ENCODE measurements at places on chromosomes 12 and 14.

GRCh38 chr14:95156161-95157047 lies 925 bp downstream of the DICER1 start:
- peak; percentile 38 for DNase-seq

DNA sequence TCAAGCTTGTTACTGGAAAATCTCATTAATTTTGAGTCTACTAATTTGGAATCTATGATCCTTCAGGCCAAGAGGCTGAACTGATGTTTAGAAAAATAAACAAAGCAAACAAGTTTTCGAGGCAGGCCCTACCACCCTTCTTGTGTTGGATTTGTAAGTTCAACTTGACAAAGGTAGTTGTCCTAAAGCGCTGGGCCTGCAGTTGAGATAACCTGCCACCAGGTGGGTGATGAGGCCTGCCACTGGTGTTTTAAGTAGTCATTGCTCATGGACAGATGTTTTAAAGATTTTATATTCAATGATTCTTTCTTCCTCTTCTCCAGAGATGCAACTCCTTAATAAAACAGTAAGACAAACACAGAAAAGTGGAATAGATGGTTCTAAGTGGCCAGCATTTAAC lies 19.4 kb downstream of the ACVRL1 start:
- DNase-seq, result peak; percentile 58

DNA sequence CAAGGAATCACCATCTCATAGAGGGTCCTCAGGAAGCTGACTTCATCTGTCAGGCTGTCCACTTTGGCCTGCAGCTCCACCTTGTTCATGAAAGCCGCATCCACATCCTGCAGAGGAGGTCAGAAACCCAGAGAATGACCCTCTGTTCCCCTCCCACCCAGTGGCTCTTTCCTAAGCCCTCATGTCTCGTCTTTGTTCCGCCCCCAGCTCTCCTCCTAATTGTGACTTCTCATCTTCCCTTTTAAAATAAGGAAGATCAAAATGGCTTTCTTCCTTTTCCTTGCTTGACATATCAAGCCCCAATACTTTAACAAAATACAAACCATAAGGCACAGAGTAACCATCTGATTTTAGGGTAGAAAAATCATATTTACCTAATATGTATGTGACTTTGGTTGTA lies 4.4 kb downstream of the KRT76 start:
- DNase-seq, result no peak

- DNase-seq, result peak; percentile 12
Measured at GRCh38 chr14:99672506-99673304, 11.4 kb upstream of the CYP46A1 start.

- DNase-seq, result no peak
Measured at GRCh38 chr14:26233118-26233517, 364.7 kb downstream of the NOVA1 start.

DNA sequence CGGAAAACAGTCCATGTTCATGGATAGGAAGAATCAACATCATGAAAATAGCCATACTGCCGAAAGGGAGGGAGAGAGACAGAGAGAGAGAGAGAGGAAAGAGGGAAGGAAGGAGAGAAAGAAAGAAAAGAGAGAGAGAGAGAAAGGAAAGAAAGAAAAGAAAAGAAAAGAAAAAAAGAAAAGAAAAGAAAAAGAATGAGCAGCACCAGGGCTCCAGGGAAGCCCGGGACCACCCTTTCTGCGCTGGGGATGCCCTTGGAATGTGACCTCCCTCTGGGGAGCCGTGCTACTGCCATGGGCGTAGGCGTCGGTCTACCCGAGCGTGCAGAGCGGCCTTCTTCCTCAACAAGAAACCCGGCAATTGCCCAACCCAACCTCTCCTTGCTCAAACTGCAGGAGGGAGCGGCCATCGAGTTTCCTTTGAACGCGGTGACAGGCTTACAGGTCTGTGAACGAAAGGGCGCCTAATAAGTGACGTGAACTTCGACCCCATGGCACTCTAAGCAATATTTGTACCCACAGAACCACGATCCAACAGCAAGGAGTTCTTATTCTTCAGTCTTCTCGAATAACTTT lies 16.9 kb downstream of the OR6S1 start:
- DNase-seq, result peak; percentile 65

DNA sequence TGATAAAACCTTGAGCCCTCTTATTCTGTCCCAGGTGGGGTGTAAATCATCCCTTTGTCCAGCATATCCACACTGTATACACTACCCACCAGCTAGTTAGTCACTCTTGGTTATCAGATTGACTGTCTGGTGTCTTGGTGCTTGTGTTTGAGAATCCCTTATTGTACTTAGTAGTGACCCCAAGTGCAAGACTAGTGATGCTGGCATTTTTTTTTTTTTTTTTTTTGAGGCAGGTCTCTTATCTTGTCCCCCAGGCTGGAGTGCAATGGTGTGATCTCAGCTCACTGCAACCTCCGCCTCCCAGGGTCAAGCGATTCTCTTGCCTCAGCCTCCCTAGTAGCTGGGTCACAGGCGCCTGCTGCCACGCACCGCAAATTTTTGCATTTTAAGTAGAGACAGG lies 5.8 kb downstream of the VRK1 start:
- no peak for DNase-seq

- DNase-seq, result peak; percentile 32
Measured at GRCh38 chr14:60753264-60754119, 18.9 kb downstream of the MNAT1 start.

DNA sequence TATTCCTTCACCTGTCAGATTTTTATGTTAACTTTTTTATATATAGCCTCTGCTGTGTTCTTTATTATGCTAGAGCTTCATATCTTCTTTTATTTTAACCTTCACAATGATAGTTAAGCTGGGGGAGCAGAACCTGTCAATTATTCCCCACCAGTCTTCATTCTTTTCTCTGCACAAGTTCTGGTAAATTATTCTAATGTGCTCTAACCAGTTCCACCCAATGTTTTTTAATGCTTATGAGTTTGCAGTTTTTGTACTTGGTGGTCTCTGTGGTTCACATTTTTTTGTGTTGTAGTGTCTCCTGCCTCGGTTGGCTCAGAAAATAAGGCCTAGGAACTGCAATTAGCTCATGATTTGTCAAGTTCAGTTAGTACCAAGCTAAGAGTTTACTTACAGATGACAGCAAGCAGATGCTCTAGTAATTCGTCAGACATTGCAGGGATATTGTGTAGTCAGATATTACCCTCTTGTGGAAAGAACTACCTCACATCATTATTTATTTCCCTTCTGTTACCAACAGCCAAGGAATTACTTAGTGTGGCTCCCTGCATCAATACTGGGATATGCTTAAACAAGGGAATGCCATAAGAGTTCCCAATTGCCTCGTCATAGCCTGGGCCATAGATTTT lies 14.5 kb downstream of the DYRK2 start:
- DNase-seq, result no peak

DNA sequence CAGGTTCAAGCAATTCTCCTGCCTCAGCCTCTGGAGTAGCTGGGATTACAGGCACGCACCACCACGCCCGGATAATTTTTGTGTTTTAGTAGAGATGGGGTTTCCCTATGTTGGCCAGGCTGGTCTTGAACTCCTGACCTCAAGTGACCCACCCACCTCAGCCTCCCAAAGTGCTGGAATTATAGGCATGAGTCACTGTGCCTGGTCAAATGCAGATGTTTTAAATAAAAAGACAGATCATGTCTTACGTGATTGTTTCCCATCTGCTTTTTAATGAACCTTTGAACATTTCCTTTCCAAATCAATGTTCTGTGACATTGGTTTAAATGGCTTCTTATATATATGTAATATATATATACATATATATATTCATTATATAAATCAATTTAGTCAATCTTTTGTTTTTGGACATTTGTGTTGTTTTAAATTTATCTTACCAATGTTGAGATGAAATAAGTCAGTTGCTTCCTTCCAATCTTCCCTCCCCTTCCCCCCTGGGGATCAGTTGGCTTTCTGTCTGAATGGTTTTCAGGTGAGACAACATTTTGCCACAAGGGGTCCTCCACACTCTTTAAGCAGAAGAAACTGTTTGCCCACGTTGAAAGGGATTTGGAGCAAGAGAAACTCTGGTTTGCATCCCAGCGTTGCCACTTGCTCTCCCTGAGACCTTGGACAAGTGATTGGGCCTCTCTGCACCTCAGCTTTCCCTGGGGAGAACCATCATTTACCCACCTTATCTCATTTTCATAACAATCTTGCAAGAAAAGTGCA lies 47.6 kb upstream of the RBM19 start:
- DNase-seq, result no peak

GRCh38 chr12:105076098-105076497 lies 8.2 kb downstream of the ALDH1L2 start:
- DNase-seq, result no peak

GRCh38 chr14:22370084-22370847 lies 218.8 kb downstream of the DAD1 start:
- DNase-seq, result no peak

GRCh38 chr12:27534060-27534764 lies 10.2 kb downstream of the PPFIBP1 start:
- DNase-seq, result peak; percentile 25

- DNase-seq, result no peak
Measured at GRCh38 chr12:113876160-113876559, 90.0 kb downstream of the RBM19 start.

DNA sequence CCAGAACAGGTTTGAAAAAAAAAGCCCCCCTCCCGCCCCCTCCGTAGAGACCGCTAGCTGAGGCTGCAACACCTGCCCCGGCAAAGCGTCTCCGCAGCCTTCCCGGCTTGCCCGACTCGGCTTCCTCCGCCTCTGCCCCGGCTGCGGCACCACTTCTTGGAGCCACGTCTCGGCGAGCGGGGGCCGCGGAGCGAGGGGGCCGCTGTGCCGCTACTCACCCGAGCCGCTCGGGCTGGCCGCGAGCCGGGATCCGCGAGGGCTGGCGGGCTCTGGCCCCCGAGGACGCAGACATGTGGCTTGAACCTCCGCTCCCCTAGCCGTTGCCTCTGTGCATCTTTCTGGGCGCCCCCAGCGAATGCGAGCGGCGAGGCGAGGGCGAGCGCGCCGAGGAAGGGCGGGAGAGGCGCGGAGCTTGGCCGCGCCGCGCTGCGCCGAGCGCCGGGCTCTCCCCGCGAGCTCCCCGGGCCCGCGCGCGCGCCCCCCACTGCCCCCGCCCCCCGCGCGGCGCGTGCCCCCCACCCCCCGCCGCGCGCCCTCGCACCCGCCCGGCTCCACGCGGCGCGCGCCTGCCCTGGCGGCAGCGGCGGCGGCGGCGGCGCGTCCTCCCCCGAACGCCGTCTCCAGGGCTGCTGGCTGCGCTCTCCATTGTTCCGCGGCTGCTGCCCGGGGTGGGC lies 249.5 kb downstream of the APAF1 start:
- DNase-seq, result no peak

GRCh38 chr12:124713041-124713435 lies 145.6 kb upstream of the NCOR2 start:
- no peak for DNase-seq

DNA sequence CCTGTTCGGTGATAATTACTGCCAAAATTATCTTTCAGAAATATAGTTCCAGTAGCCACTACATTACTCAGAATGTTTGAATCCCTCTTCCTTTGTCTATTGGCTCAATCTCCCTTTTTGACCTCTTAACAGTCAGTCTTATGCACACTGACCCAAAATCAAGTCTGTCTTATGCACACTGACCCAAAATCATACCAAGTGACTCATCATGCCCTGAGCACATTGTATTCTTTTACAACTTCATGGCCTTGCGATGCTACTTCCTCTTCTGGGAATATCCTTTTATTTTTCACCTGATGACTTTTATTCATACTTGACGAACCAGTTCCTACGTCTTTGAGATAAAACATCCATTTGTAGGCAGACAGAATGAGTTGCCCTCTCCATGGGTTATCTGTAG lies 182.3 kb downstream of the NPAS3 start:
- no peak for DNase-seq

- DNase-seq, result no peak
Measured at GRCh38 chr12:124031058-124031457, 58.0 kb downstream of the ZNF664 start.

- no peak for DNase-seq
Measured at GRCh38 chr12:21697904-21698630, 40.4 kb upstream of the LDHB start.

DNA sequence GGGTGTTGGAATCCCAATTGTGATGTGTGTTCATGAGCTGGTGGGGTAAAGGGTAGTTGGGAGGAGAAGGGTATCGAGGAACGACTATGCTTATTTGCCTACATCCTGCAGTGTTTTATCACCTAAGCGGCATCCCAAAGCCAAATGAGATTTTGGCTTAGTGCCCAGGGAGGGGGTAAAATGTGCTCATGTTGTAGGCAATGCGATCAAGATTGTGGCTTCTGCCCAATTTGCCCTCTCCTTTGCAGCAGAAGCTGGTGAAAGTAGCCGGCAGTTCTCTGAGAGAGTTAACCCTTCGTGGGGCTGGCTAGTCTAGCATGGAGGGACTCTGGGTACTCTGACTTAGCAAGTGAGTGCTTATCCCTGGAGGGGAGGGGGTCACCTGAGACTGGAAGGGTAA lies 753 bp downstream of the RPH3A start:
- no peak for DNase-seq
